ENCODE measurements at places on chromosomes 1 and 21. TPM values are rescaled to one million over a fixed set of nuclear protein-coding genes. Genes with fewer than 3 reads are reported as not detected.

GRCh38 chr1:14372526-14372925 is 226.0 kb upstream of the KAZN start:
- no peak overlapping the region for H3K27ac ChIP-seq
- no peaks in the 10 kb centered on the region for H3K36me3 ChIP-seq
- H3K4me1 ChIP-seq: no peaks in the 10 kb centered on the region
- no peak overlapping the region for H3K4me3 ChIP-seq
- peaks cover 4% of the 10 kb centered on the region for H3K27me3 ChIP-seq

- no peak overlapping the region for H3K27ac ChIP-seq
- no peaks in the 10 kb centered on the region for H3K4me1 ChIP-seq
- H3K4me3 ChIP-seq: no peak overlapping the region
- DNase-seq: no peak
- H3K27me3 ChIP-seq: no peaks in the 10 kb centered on the region
Observed at GRCh38 chr1:89918794-89919155, 76.1 kb upstream of the ZNF326 start.

RCC1 gene
- 18.8 TPM for total RNA-seq

HOOK1 gene
- total RNA-seq: 0.31 TPM

DNA sequence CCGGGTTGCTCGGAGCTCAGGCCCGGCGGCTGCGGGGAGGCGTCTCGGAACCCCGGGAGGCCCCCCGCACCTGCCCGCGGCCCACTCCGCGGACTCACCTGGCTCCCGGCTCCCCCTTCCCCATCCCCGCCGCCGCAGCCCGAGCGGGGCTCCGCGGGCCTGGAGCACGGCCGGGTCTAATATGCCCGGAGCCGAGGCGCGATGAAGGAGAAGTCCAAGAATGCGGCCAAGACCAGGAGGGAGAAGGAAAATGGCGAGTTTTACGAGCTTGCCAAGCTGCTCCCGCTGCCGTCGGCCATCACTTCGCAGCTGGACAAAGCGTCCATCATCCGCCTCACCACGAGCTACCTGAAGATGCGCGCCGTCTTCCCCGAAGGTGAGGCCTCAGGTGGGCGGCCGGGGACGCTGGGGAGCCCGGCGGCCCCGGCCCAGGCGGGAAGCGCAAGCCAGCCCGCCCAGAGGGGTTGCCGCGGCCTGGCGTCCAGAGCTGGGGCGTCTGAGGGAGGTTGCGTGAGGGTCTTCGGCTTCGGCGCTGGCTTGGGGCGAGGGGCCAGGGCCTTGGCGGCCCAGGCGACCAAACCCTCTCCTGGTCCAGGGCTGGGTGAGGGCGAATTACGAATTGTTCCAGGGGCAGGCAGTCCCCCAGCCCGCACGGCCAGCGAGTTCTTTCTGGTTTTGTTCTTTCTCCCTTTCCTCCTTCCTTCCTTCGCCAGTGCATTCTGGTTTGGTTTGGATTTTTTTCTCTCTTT is 805 bp downstream of the SIM2 start:
- no peak overlapping the region for H3K27ac ChIP-seq
- H3K27me3 ChIP-seq: peaks cover 63% of the 10 kb centered on the region
- peaks cover 5% of the 10 kb centered on the region for H3K36me3 ChIP-seq
- peaks cover 16% of the 10 kb centered on the region for H3K4me1 ChIP-seq
- DNase-seq: no peak

NGF gene
- 41.4 TPM for total RNA-seq

DNA sequence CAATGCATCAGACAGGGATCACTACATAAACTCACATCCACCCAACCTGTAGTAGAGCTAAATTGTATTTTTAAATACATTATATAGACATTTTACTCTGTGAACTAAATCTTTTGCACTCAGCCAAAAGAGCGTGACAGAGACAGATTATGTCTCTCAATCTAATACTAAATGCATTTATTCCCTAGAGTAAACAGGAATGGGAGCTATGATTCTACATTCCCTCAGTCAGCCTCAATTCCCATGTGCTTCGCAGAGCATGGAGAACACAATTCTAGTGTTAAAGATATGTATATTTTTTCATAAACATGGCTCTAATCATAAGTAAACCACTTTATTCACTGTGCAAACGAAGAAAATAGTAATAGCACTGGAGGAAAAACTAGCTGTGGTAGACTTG is 16.5 kb downstream of the PIGK start:
- peak overlapping the region; percentile 78 for H3K27ac ChIP-seq
- peaks cover 14% of the 10 kb centered on the region for H3K4me1 ChIP-seq
- H3K36me3 ChIP-seq: peaks cover 6% of the 10 kb centered on the region
- H3K27me3 ChIP-seq: no peaks in the 10 kb centered on the region
- H3K4me3 ChIP-seq: no peak overlapping the region

DNA sequence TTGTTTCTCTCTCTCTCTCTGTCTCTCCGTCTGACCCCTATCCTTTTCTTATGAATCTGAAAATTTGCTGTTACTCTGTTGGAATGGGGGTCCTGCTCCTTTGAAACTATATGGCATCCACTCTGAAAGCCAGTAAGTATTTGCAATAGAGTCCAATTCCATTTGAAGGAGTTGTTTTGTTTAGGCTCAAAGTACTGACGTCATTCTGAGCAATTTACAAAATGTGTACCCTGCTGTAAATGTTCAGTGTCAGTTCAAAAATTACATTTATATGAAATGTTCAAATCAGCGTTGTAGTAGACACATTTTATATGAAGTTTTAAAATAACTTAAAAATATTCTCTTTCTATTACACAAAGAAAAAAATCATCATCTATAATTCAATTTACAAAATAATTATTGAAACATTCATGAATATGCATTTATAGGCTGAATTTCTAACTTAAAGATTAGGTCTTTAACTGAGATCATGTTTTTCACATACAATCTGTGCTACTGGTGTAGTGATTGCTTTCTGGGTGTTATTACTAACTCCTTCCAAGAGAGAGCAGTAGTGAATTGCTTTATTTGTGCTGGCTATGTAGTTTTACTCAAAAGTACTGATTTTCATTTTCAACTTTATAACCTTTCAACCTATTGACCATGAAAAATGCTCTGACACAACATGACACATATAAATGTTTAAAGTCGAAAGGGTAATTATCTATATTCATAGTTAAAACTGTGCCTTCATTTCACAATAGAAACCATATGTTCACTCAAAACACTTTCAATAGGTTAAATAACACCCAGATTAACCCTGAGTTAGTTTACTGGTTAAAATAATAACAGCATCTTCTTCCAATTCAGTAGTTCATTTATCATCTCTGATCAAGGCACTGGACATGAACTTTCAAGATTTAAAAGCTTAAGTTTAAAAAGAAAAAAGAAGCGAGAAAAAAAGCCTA is 253.1 kb upstream of the ADGRL4 start:
- H3K36me3 ChIP-seq: no peaks in the 10 kb centered on the region
- no peak overlapping the region for H3K4me3 ChIP-seq
- no peaks in the 10 kb centered on the region for H3K27me3 ChIP-seq
- H3K27ac ChIP-seq: no peak overlapping the region
- peaks cover 7% of the 10 kb centered on the region for H3K4me1 ChIP-seq

- H3K4me3 ChIP-seq: peak overlapping the region; percentile 29
- DNase-seq: no peak
- peaks cover 91% of the 10 kb centered on the region for H3K4me1 ChIP-seq
- no peaks in the 10 kb centered on the region for H3K36me3 ChIP-seq
- H3K27me3 ChIP-seq: no peaks in the 10 kb centered on the region
Observed at GRCh38 chr21:38289705-38290485, 33.1 kb downstream of the KCNJ15 start.

GRCh38 chr1:111778541-111779051 is 22.9 kb downstream of the DDX20 start:
- peak overlapping the region; percentile 0 for H3K4me3 ChIP-seq
- H3K4me1 ChIP-seq: peaks cover 35% of the 10 kb centered on the region
- no peaks in the 10 kb centered on the region for H3K36me3 ChIP-seq
- no peak for DNase-seq
- no peaks in the 10 kb centered on the region for H3K27me3 ChIP-seq
- H3K27ac ChIP-seq: peak overlapping the region; percentile 38

DNA sequence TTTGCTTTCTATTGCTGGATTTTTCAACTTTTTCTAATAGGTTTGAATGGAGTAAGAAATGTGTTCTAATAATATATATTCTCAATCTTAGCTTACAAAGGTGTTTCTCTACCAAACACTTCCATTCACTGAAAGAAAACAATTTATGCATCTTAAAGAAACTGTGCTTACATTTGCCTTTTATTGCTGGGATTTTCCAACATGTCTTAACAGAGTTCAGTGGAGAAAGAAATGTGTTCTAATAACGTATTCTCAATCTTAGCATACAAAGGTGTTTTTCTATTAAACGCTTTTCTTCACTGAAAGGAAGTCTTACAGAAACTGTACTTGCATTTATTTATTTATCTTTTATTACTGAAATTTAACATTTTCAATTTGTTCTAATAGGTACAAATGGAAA is 5.6 kb downstream of the CD53 start:
- no peak overlapping the region for H3K4me3 ChIP-seq
- H3K27ac ChIP-seq: no peak overlapping the region
- H3K36me3 ChIP-seq: no peaks in the 10 kb centered on the region
- H3K4me1 ChIP-seq: no peaks in the 10 kb centered on the region

GPX7 gene
- total RNA-seq: 83.8 TPM

GRCh38 chr21:16540966-16541727 is 811.4 kb downstream of the USP25 start:
- peaks cover 5% of the 10 kb centered on the region for H3K36me3 ChIP-seq
- peak overlapping the region; percentile 1 for H3K27ac ChIP-seq
- no peak for DNase-seq
- H3K27me3 ChIP-seq: no peaks in the 10 kb centered on the region

AK5 gene
- 6.9 TPM for total RNA-seq

GRCh38 chr1:91685994-91686393 is 185.3 kb downstream of the CDC7 start:
- H3K36me3 ChIP-seq: no peaks in the 10 kb centered on the region
- H3K27me3 ChIP-seq: no peaks in the 10 kb centered on the region
- no peak overlapping the region for H3K27ac ChIP-seq
- H3K4me1 ChIP-seq: no peaks in the 10 kb centered on the region
- H3K4me3 ChIP-seq: no peak overlapping the region

PPIAL4G gene
- not detected for total RNA-seq

GABRD gene
- not detected for total RNA-seq
